ENCODE measurements at places on chromosomes 3 and 15. TPM values are rescaled to one million over a fixed set of nuclear protein-coding genes. Genes with fewer than 3 reads are reported as not detected.

Gene SLC28A1
- total RNA-seq: not detected

Gene EIF4E3
- 14.3 TPM for total RNA-seq

Gene UCN2
- not detected for total RNA-seq

Gene MAP2K1
- total RNA-seq: 70.4 TPM

Gene CFAP91
- total RNA-seq: 5.4 TPM

Gene POPDC2
- total RNA-seq: 0.19 TPM

Gene BNC1
- total RNA-seq: 0.99 TPM

Gene ATP13A4
- not detected for total RNA-seq

Gene HYAL3
- total RNA-seq: 4.9 TPM

Gene CGGBP1
- total RNA-seq: 57.1 TPM

Gene COL6A6
- total RNA-seq: 0.09 TPM

Gene CAMK2N2
- 16.9 TPM for total RNA-seq

Gene SLC51A
- 9.8 TPM for total RNA-seq

Gene ISLR
- 0.35 TPM for total RNA-seq

Gene RARRES1
- total RNA-seq: 0.71 TPM

Gene IL20RB
- total RNA-seq: 2.6 TPM

Gene ADPRH
- total RNA-seq: 4.1 TPM

Gene SLCO2A1
- total RNA-seq: 1.1 TPM

Gene LIPH
- total RNA-seq: not detected

All from H1 (cell line).